ENCODE measurements at places on chromosomes 5 and 9.

DNA sequence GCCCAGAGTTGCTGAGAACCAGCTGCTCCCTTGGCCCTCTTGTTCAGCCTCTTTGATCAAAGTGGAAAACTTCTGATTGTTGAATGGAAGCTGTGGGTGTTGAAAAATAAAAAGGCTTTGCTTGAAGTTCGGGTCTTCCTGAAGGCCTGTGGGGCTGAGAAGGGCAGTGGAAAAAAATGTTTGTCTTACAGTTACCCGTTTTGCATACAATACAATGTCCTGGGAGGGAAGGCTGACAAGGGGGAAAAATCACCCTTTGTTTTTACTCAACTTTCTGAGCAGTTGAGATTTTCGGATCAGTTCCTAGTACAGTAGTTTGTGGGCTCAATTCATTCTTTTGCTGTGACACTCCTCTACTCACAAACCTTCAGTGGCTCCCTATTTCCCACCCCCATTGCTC lies 2.1 kb upstream of the TNFSF8 start:
- DNase-seq, result no peak

DNA sequence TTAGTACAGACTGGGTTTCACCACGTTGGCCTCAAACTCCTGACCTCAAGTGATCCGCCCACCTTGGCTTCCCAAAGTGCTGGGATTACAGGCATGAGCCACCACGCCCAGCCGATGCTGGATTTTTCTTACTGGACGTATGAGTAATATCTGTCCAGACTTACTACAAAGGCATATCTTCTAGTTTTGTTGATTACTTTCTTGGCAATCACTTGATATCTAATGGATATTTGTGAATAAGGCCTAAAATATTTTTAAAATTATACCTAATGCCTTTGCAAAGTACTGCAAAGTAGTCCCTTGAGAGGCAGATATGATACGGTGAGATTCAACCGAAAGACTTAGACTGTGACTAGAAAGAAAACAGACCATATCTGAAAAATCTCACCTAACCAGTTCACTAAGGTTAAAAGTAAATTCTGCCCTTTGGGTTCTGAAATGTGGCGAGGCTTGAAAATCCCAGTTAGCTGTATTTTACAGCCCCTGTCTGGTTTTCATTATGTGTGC lies 152.1 kb downstream of the GNAQ start:
- DNase-seq, result no peak

DNA sequence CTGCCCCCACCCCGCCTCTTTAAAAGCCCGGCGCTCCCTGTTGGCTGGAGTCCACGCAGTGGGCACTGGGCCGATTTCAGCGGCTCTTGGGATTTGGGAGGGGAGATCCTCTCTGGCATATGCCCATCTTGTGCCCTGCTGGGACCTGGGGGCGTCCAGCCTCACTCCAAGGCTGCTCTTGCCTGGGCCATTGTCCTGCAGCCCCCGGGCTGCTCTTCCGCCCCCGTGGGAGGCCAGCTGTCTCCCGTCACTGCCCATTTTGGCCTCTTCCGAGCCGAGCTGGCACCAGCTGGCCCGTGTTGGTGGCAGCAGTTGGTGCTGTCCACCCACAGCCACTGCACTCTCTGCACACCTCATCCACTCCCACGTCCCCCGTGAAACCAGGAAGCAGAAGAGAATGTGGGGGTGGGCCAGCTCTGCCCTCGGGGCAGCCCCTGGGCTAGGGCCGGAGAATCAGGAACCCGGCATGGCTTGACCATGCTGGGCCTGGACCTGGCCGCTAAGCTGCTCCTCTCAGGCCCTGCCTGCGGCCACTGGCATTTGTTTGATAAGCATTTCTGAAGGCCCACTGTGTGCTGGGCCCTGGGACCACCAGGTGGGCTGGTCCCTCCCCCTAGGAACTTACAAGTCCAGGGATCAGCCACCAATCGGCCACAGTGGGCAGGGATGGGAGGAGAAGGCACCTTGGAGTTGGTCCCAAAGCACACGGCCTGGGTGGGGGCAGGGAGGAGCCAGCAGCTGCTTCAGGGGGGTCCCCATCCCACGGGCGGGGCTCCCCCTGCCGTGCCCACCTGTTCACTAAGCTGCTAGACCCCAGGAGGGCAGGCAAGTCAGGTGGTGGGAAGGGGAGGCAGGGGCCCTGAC lies 2.2 kb downstream of the C8G start:
- DNase-seq, result no peak

DNA sequence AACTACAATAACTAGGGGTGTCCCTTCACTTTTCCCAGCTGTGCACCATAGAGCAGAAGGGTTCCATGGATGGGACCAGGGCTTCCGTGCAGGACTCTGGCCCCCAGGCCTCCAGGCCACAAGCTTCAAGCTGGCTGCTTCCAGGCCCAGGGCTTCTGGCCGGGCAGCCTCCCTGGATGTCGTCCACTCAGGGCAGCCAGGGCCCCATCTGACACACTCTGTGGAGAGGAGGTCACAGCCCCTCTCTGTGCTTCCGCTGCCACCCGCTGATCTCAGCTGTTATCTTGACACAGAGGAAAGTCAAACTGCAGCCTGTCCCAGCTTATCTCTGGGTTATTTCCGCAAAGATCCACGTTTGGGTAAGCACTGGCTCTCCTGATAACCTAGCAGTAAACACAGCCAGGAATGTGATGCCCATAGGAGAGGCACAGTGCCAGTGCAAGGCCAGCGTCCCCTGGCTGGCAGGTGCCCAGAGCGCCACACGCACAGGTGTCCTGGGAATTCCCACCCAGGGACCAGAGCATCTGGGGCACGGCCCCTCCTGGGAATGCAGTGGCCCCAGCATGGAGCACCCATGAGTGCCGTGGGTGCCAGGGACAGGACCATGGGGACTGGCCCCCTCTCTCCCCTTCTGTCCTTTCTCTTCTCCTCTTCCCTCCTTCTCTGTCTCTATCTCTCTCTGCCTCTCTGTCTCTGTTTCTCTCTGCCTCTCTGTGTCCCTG lies 15.6 kb upstream of the SLC6A19 start:
- DNase-seq, result no peak

GRCh38 chr9:121742923-121743322 lies 91.5 kb downstream of the DAB2IP start:
- DNase-seq, result no peak

DNA sequence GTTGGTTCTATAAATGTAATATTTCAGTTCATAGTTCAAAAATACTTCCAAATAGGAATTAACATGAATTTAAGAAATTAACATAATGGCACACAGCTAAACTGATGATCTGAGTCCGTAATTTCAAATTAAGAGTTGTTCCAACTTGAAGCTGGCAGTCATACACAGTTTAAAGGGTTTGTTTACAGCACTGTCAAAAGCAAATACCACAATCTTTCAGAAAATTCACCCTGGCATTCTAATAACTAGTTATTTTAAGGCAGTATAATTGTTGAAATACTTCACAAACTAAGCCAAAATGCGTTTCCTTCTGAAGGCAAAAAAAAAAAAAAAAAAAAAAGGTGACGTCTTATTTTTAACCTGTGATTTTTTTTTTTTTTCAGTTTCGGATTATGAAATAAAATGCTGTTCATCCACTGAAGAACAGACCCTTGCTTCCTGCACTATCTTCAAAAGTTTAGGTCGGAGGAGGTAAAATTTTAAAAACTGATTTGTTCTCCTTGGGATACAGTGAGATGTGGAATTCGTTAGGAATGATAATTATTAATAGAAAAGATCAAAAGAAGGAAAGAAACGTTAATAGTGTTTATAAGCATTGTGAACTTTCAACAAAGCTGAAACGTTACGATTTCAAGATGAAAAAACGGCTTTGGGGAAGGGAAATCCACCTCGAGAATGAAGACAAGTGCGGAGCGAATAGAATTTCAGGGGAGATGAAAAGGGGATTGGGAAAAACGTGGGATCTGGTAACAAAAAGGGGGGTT lies 850 bp downstream of the IL6ST start:
- DNase-seq, result no peak

- DNase-seq, result no peak
These were observed 36.2 kb upstream of the SLC6A3 start for GRCh38 chr5:1481266-1481958.

DNA sequence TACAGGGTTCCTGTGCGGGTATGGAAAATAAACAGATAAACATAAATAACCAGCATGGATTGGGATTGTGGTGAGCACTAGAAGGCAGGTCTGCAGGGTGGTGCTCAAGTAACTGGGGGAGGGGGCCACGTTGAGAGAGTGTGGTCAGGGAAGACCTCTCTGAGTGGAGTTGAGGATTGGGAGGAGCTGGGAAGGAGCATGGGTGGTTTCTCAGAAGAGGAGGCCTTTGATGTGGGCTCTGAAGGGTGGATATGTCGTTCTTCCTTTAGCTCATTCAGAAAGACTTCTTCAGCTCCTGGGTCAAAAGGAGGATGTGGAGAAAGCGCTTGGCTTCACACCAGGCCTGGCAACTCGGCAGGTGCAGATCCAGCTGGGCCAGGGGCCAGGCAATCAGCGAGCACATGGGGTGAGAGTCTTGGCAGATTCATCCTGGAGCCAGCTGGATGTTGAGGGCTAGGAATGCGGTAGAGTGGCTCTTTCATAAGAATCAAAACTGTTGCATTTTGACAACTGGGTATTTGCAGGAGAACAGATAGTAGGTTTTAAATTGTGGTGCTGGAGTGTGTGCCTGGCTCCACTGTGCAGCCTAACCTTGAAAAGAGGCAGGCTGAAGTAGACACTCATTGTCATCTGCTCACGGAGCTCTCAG lies 71.7 kb downstream of the PCSK5 start:
- no peak for DNase-seq

- no peak for DNase-seq
These were observed at the start of gene NREP for GRCh38 chr5:111756581-111757354. Gene NREP (minus strand): TSS chr5:111757194. CDS start chr5:111755772, 1,422 bp downstream.

DNA sequence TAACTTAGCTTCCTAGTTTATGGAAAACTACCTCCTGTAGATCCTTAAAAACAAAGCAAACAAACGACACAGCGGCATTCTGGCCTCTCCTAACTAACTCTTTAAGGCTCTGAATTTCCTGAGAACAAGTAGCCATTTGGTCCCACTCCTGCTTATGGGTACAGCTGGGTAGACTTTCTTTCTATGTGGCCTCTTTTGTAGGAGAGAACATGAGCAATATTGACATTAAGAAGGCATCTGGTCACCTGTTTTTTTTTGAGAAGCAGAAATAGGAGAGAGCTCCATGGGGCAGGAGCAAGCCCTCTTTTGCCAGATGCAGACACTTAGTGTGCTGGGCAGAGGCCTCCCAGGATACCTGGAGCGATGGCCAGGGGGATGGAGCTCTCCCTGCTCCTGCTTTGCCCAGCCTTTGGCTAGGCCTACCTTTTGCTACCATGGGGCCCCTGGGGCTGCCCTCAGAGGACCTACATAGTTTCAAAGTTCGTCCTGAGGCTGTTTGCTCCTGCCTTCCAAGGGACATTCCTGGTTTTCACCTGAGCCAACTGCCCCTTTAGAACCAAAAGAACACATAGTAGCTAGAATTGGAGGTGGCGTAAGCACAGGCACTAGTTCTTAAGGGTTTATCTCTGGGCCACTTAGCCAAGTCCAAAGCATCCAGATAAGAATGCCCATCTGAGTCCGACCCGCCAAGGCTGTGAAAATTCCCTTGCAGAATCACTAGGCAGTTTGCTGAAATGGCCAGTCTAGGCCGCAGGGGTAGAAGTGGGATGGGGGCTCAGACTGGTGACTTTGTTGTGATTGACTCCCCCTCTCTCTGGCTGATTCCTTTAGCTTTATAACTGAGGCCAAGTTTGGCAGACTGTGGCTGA lies 2.4 kb upstream of the STC2 start:
- no peak for DNase-seq

- DNase-seq, result no peak
These were observed 120.8 kb downstream of the GALNT10 start for GRCh38 chr5:154311362-154311761.

GRCh38 chr5:139664086-139664693 lies 16.0 kb downstream of the CXXC5 start:
- no peak for DNase-seq

DNA sequence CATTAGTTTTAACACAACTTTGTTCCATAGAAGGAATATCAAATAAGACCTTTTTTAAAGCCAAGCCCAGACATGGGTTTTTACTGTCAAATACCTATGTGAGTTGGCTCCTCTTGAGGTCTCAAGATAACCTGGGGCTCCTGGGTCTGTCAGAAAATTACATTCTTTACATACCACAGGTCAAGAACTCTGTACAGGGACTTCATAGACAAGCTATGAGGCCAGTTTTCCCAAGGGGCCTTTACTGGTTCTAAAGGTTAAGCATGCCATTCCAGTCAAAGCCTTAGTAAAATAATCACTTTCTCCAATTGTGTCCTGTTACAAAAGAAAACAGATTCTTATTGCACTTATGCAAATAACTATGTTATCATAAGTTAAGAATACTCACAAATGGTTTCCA lies 15.5 kb upstream of the SMC2 start:
- DNase-seq, result no peak

GRCh38 chr5:118551031-118551430 lies 437.3 kb downstream of the DTWD2 start:
- DNase-seq, result no peak

DNA sequence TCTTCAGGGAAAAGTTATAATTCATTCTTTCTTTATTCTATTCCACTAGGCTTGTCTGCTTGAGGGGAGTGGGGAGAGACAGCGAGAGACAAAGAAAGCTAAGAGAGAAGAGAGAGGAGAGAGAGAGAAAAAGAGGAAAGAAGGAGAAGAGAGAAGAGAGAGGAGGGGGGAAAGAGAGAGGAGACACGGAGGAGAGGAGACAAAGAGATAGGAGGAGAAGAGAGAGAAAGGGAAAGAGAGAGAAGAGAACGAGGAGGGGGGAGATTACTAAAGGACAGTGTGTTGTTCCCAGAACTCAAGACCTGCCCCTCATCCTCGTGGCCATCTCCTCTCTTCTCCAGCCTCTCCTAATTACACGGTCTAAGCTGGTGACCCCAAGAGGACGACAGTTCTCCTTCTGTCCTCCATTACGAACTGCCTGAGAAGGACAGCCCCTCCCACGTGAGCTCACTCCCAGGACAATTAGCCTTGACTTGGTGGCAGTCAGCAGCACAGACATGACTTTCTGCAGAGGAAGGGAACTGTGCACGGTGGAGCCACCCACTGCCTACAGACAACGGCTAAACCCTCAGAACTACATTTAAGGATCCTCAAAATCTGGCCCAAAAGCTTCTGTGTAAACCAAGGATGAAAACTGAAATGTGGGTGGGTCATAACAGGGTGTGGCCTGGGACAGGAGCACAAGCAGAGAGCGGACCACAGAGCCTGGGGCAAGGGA lies 99.1 kb downstream of the COL23A1 start:
- DNase-seq, result no peak

- peak; percentile 77 for DNase-seq
These were observed 77.6 kb upstream of the SAP30L start for GRCh38 chr5:154368041-154368800.

DNA sequence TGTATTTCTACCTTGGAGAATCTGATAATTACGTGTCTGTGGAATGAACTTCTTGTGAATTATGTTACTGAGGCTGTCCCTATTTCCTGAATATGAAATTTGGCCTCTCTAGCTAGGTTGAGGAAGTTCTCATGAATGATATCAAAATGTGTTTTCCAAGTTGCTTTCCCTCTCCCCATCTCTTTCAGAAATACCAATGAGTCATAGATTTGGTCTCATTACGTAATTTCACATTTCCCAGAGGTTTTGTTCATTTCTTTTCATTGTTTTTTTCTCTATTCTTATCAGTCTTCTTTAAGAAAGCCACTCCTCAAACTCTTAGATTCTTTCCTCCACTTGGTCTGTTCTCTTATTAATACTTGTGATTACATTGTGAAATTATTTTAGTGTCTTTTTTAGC lies 923.8 kb upstream of the CDH9 start:
- no peak for DNase-seq
